Endothelial cell (in vitro differentiated cells): ENCODE measurements at places on chromosomes 5 and 9.

- DNase-seq = no peak
Observed at GRCh38 chr5:179805070-179805528, 1.6 kb downstream of the MGAT4B start.

- no peak for DNase-seq
Observed at GRCh38 chr5:40386289-40386688, 293.4 kb upstream of the PTGER4 start.

DNA sequence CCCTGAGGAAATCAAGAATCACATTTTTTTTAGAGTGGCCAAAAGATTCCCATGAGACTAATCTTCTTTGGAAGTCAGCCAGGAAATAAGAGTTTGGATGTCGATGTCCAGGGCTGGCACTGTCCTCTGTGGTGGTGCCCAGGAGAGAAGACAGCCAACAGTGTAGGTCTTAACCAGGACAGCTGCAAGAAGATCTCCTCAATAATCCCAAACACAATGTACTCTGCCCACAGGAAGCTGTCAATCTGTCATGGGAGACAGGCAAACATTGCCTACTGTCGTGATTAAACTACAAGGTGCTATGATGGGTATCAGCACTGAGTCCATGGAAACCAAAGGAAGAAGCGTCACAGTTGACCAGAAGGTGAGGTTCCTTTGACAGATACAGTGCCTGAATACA is 174.1 kb downstream of the PIK3R1 start:
- no peak for DNase-seq

DNA sequence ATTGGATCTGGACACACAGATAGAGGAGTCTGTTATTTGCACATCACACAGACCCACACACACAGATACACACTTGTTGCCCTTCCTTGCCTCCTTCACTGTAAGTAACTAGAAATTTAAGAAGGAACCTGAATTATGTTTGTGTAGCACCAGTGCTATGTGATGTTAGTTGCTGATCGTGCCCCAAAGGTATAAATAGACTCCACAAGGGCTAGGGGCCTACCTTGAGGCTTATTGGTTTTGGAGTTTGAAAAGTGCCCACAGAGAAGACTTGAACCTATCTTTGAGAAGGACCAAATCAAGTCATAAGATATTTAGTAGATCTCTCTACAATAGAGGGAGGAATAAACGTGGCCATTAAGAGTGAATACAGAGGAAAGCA is 8.8 kb upstream of the TGFBI start:
- DNase-seq = no peak

- no peak for DNase-seq
Observed at GRCh38 chr5:96410013-96410412, 23.0 kb downstream of the PCSK1 start.

DNA sequence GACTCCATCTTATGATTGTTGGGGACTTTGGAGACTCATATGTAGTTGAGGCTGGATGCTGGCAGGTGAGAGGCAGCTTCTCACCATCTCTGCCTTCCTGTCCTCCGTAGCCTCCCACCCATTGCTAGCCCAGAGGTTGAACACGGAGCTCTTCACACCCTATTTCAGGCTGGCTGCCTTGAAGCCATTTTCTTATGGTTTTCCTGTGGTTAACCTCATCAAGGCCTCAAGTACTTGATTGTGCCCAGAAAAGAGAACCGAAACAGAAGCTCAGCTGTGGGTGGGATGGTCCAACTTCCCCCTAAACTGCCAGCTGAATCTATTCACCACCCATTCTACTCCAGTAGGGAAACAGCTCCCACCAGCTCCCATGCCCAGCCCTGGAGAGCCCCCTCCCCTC is 102.9 kb downstream of the LIFR start:
- no peak for DNase-seq

DNA sequence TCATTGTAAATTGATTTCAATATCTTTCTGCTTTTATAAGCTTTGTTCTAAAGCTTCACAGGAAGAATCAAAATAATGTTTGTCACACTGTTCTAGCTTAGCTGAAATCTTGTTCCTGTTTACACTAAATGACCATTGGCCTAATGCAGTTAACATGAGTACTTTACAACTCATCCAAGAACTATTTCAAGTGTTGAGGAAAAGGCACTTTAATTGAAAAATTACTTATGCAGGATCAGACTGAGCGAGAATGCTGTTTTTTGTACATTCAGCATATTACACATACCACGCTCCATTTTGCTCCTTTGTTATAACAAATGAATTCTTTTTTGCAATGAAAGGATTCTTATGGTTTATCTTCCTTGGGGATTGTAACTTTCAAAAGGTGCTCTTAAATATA is 22.4 kb upstream of the SMIM15 start:
- DNase-seq = no peak

DNA sequence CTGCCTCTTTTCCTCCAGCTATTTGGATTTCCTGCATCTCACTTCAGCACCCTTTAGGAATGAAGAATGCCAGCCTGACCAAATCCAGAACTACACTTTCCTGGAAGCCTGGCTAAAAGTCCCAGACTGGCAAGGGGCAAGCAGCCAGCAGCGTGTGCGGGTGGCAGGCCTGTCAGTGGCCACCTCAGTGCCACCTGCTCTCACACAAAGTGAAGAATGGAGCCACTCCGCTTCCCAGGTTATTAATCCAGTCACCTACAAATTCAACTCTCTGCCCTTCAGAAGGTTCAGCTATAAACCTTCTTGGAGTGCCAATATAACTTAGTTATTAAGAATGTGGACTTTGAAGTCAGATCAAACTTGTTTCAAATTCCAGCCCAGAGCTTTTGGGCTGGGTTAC is 6.7 kb upstream of the ALDOB start:
- DNase-seq = no peak

- no peak for DNase-seq
Observed at GRCh38 chr5:21070858-21071257, 1082.9 kb upstream of the CDH18 start.

- DNase-seq = peak; percentile 65
Observed at GRCh38 chr5:31809050-31809870, 170.3 kb downstream of the PDZD2 start.

- no peak for DNase-seq
Observed at GRCh38 chr9:94807556-94807955, 81.1 kb downstream of the AOPEP start.

DNA sequence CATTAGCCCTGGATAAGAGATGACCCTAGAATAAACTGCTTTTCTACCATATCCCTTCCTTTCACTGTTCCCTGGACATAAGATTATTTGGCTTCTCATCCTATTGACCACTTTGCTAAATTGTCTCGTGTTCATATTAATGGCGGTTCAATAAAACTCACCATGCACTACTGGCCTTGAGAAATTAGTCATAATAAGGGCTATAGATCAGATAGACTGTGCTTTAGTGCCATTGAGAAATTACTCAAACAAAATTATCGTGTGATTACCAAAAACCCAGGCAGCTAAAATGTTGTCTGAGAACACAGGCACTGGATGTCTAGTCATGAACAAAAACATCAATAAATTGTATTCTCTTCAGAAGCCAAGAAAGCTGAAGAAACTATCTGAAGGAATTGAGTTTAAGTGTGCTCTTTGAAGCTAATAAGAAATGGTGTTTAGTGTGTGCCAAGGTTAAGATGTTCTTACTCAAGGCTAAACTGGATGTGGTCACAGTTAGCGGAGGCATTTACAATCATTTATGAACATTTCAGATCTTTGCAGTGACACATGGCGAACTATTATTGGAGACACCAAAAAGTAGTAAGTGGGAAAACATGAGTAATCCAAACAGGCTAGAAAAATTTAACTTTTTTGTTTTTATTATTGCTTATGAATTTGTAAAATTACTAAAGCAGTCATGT is 460.4 kb upstream of the RORB start:
- no peak for DNase-seq

DNA sequence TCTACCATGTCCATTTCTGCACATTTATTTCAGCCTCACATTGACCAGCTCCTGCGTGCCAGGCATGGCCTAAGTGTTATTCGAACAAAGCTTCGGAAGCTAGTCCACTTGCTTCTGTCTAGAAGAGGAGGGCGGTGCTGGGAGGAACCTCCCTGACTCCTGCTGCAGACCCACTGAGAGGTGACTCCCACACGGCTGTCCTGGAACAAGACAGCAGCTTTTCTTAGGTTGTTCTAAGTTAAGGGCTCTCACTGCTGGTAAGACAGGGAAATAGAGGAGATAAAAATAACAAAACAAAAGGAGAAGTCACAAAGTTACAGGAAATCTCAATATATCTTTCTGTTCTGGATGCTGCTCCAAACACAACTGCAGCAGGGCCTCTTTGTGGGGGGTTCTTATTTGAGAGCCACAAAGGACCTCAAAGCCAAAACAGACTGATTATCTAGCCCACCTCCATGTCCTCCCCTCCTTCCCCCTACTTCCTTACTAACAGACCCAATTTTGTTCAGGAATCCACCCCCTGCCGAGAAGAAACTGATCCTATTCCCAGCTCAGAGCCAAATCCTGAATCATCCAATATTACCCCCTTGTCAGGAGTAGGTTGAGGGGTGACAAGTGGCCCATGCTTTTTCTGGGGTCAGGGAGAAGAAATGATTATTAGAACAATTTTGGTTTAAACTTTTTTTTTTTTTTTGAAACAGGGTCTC is 28.4 kb upstream of the KCNIP1 start:
- DNase-seq = no peak

DNA sequence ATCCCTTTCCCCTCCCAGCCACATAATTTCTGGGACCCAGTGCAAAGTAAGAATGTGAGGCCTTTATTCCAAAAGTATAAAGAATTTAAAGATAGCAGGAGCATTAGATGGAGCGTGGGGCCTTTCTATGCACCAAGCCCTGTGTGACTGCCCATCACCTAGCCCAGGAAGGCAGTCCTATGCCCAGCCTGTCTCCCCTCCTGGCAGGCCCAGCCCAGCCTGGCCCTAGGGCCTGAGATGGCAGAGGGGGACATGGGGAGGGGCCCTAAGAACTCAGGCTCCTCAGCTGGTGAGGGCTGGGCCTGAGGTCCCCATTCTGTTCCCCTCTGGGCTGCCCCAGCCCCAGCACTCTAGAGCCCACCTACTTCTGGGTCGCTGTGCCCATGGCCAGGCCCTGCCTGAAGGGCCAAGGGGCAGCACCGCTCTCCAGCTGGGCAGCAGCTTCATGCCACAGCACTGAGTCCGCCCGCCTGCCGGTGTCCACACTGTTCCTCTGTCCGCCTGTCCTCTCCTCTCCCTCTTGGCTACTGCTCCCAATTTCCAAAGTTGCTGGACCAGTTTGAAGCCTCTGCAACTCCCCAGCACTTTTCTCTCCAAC is 995 bp upstream of the SLC23A1 start:
- no peak for DNase-seq

DNA sequence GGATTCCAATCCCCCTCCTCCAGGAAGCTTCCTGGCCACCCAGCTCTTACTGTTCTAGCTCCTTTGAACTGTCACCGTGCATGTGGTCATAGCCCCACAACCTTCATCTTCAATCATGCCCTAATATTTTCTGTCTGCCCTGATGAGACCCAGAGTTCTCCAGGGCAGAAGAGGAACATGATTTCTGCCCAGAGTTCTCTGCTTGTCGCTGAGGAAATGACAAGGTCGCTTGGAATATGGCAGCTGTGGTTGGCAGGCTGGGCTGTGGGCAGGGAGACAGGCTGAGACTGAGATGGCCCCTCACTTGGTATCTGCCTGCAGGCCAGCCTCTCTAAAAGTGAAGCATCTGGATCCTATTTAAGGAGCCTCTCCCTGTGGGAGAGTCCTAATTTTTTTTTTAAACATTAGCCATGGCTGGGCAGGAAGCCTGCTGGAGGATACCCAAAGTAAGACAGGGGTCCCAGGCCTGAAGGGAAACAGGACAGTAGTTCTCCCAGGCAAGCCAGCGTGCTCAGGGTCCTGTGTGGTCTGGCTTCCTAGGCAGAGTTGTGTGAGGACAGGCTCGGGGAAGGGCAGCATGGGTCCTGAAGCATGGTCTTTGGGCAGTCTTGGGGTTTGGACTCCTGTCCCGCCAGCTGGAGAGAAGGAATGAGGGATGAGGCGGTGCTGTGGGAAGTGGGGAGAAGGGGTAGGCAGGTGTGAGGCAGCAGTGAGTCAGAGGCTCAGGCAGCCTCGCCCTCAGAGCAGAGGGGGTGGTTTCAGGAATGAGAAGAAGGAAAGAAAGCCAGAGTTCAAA is 242.1 kb downstream of the FSTL4 start:
- no peak for DNase-seq

DNA sequence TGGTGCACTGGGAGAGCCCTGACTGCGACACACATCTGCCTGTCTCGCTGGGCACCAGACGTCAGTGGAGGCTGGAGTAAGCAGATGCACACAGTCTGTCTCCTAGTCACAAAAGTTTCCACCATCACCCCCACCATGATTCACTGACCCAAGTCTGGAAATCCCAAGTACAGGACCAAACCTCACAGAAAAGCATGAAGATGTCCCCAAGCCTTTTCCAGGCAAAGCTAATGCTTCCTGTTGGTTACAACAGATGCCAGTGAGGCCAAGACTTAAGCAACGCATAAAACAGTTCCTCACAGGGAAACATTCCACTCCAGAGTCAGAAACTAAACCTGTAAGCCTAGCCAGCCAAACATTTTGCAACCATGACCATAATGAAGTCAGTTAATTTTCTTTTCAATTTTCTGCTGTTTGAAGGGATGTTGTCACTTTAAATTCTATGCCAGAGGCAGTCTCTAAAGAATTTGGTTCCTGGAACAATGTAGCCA is 259.3 kb upstream of the SLC30A5 start:
- no peak for DNase-seq

DNA sequence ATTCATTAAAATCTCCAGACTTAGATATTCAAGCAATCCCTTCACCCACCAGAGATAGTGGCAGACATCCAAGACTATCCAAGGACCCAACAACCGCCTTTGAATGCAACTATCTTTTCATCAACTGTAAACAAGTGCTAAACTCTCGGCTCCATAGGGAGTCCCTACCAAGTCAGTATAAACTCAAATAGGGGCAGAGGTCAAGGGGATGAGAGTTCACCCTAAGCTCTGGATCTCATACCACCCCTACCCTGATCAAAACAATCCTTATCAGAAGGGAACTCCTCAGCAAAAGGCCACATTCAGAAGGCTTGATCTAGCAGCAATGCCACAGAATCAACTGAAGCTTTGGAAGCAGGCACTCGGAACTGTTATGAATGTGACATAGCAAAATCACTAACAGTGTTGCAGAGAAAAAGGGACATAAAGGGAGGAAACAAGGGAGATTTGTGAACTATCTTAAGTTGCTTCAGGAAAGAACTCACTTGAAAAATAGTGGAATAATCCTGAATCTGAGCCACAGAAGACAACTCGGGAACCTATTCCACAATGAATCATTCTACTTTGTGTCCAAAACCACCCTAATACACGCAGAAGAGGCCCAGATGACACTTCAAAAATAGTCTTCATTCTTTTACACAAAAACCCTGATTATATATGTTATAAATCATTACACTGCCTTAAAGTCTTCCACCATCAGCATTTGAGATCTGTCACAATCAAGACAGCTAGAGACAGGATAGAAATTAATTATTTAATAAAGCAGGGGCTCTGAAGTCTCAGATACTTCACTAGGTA is 49.8 kb downstream of the NR6A1 start:
- DNase-seq = no peak
